ENCODE measurements at places on chromosomes 6 and 20.

- DNase-seq: no peak
These were observed at the start of gene SLC17A9 for GRCh38 chr20:62952373-62952967. SLC17A9 (plus strand) TSS chr20:62952709; CDS start chr20:62952831, 122 bp downstream.

GRCh38 chr20:50285376-50286173 is 94.9 kb downstream of the CEBPB start:
- no peak for DNase-seq

DNA sequence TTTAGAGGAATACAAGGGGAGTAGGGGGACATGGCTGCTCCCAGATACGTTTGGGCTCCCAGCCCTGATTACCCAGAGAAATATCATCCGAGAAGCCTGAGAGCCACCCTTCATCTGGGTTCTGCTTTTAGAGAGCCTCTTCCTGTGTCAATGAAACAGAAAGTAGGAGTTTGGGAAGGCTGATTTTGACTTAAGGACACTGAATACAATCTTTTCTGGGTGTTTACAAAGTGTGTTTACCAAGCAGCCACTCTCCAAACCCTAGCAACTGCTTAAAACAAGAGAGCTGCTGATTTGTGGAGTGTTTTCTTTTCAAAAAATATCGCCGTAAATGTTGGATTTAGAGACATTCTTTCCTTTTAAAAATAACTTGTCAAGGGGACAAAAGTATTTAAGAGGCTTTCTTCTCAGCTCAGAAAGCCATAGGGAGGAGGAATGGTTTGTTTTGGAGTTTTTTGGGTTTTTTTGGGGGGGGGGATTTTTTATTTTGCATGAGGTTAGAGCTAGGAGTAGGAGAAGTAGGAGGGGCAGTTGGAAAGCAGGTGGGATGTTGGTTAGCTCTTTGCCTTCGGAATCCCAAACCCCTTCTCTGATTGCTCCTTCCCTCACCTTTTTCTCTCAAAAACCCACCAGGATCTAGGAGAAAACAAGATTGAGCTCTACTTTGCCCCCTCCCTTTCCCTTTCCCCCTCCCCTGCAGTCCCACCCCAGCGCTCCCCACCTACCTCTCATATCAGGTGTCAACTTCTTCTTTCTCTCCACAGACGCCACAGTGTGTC is 12.4 kb downstream of the MAFB start:
- no peak for DNase-seq

GRCh38 chr20:63366390-63367365 is 5.5 kb upstream of the CHRNA4 start:
- DNase-seq: no peak

GRCh38 chr20:63268256-63268655 is 4.4 kb upstream of the ARFGAP1 start:
- no peak for DNase-seq

GRCh38 chr6:3473773-3474172 is 16.9 kb upstream of the SLC22A23 start:
- DNase-seq: no peak

- no peak for DNase-seq
These were observed 16.7 kb upstream of the SUMO4 start for GRCh38 chr6:149383371-149383770.

DNA sequence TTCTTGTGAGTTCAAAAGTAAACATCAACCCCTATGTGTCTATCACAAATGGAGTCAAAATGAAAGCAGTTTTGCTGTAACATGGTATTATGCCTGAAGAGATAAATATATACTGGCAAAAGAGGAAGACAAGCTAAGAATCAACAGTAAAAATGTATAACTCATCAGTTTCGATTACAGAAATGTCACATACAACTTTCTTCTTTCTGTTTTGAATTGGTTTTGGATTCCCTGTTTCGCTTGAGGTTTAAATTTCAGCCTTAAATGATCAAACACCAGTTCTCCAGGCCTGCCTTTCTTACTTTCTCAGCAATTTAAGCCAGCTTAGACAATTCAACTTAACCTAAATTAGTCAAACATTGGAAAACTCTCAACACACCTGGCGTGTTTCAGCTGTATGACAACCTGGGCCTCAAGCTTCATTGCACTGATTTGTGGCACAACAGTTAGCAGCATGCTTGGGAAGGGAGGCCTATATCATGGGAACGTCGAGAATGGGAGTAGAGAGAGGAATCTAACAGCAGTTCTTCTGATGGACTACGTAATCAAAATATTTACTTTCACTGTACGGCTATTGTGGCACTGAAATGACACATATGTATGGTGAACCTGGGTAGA is 51.9 kb upstream of the MARCKS start:
- DNase-seq: no peak

GRCh38 chr20:5488823-5489222 is 172.1 kb upstream of the PROKR2 start:
- DNase-seq: no peak

GRCh38 chr6:148885136-148885865 is 138.5 kb downstream of the UST start:
- no peak for DNase-seq

GRCh38 chr6:87551799-87552198 is 38.0 kb downstream of the RARS2 start:
- no peak for DNase-seq

GRCh38 chr6:40721271-40721952 is 134.2 kb upstream of the LRFN2 start:
- DNase-seq: no peak

DNA sequence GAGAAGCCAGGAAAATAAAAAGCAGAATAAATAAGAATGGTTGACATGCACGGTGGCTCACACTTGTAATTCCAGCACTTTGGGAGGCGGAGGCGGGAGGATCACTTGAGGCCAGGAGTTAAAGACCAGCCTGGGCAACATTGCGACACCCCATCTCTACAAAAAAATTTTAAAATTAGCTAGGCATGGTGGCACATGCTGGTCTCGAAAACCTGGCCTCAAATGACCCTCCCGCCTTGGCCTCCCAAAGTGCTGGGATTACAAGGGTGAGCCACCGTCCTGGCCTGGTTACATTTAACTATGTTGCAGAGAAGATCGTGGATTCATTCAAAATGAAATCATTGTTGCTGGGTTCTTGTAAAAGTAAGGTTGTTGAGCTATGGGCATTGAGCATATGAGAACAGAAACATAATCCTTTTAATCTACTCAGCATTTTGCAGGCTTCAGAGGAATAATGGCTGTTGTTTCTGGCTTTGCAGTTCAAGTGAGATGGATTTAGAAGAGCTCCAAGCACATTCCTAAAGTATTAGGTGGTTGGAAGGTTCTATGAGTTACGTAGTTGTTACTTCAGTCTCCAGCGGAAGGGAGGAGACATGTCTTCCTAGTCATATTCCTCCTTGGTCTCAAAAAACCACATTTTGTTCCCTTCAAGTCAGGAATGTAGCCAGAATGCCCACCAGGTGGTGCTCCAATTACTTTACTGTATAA is 45.6 kb upstream of the RAB23 start:
- no peak for DNase-seq

DNA sequence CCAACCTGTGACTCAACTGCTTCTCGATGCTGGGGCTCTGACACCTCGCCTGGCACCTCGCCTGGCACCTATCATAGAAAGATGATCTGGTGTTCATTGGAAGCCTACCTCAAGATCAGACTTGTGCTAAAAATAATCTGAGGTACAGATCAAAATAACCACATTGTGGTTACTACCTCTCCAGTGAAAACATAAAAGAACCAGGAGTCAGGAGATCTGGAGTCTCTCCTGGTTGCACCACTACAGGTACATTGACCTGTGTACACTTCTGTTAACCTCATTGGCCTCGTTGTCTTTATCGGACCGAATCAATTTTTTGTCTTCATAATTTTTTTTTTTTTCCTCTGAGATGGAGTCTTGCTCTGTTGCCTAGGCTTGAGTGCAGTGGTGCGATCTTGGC is 695.9 kb downstream of the HDGFL1 start:
- DNase-seq: no peak

DNA sequence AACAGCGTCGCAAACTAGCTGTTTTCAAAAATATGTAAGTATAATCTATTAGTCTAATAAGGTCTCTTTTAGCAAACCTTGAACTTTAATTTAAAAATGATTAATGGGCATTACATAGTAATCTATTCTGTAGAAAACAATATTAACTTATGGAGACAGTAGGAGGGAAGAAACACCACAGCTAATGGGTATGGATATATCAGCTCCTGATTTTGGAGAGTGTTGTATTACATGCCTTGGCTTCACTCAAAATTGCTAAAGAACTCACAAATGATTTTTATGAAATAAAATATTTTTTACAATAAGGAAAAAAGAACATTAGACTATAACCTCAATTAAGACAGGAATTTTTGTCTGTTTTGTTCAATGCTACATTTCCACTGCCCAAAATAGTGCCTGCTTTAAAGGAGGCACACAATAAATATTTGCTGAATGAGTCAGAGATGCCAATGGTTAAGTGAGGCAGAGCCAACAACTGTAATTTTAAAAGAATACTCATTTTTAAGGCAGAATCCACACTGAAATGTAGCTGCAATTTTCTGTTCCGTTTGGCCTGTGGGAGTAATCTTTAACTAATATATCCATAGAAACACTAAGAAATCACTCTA is 15.7 kb downstream of the ATG5 start:
- DNase-seq: no peak

- DNase-seq: no peak
These were observed 23.2 kb downstream of the YTHDF1 start for GRCh38 chr20:63192721-63193120.

DNA sequence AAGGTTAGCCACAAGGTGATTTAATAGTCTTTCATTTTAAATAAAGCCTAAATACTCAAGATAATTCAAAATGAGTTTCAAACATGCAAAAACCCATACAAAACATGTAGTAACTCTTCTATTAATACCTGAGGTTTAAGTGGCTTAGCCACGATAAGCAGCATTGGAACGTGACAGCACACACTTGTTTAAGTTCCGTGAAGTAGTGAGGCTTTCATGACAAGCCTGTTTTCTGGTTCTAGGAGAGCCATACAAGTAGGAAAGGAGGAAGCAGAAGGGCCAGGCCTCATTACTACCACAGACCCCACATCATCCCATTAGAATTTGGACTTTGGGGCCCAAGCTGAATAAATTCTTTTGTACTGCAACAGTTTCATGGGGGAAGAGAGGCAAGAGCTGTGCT is 54.3 kb upstream of the PRND start:
- DNase-seq: no peak

- no peak for DNase-seq
These were observed 31.1 kb upstream of the RNF24 start for GRCh38 chr20:4046311-4046924.

DNA sequence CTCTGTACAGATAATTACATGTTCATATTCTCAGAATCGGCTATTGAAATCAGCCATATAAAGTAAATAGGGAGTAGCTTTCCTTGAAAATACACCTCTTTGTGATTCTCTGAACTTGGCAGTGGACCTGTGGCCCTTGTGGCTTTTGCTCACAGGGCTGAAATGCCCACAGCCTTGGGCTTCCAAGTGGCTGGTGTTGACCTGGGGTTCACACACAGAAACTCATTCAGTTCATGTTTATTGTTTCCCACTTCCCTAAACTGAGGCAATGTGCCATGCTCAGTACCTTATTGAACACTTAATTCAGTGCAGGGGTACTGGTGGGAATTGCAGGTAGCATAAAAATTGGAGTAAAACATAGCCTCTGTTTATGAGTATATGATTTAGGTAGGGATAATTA is 19.1 kb upstream of the TULP4 start:
- no peak for DNase-seq

GRCh38 chr6:139568956-139569538 is 194.6 kb upstream of the CITED2 start:
- no peak for DNase-seq

DNA sequence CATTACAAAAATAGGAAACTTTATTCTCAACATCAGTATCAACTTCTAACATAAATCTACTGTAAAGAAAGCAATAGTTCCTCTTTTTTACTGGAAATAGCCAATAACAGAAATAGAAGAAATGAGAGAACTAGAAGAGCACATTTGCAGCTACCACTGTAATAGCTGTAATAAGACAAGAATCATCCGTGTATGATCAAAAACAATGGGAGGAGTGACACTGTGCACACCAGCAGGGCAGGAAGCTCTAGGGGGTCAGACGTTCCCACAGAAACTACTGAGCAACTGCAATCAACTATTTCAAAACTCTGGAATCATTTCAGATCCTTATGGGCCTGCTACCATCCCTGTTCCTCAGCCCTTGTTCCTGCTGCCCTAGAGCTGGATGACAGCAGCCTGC is 43.7 kb downstream of the NINL start:
- no peak for DNase-seq

DNA sequence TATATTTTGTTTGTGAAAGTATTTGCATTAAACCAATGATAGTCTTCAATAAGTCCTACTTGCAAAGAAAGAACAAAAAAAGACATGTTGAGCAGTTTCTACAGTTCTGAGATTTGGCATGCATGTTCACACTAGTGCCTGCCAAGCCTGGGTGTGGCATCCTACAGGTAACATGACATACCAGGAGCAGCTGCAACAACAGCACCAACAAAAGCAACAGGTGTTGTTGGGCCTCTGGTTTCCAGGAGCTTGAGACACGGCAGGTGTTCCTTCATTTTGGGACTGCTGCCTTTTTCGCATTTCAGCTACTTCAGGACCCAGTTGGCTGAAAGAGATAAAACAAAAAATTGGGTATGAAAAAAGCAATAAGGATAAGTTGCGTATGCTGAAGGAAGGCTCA is 41.2 kb upstream of the MTRF1L start:
- DNase-seq: no peak

DNA sequence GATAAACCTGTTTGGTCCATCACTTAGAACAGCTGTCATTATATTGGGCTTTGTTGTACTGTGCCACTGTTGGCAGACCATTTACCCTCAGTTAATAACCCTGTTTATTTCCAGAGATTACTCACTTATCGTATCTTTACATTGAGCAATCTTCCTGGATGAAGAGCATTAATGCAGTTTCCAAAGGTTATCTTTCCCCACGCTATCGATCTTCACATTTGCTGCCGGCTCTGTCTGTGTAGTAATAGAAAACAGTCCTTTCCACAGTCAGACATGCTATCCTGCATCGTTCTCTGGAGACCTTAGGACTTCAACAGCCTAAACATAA is 27.4 kb downstream of the GHRH start:
- DNase-seq: no peak

DNA sequence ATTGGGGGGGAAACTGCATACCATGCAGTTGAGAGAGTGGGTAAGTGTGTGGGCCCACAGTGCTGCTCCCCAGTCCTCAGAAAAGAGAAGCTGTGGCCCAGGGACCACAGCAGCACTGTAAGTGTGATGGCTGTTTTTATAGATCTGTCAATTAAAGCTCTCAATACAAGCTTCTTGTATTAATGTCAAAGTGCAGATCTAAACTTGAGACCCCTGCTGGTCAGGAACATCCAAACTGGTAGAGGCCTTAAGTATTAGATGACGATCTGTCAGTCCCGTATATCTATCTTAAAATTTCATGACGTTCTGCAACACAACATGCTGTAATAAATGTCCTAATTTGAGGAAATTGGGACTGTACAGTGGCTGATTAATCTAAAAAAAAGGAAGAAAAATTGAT is 74.8 kb downstream of the TULP4 start:
- no peak for DNase-seq

All from amygdala (tissue), 56 donors.